ENCODE measurements at places on chromosomes 6 and 20. TPM values are rescaled to one million over a fixed set of nuclear protein-coding genes. Genes with fewer than 3 reads are reported as not detected.

DNA sequence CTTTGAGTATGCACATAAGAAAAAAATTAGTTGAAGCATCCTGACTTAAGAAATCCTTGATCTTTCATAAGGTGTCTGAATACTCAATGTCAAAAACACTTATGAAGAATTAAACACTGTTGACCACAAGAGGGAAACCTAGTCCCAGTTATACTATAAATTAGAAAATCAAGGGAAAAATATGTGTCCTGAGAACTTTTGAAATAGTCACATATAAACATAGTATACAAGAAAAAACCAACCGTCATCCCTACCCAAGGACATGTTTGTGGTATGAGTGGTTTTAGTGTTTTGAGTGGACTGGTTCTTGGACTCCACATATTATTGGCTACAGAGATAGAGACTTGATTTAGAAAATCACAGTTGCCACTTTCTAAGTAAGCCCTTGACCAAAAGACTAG, 7.6 kb upstream of the HLA-DRA start:
- peak; percentile 25 for DNase-seq

Gene GPX5
- total RNA-seq, result not detected

GRCh38 chr20:10658051-10658823, 15.6 kb downstream of the JAG1 start:
- no peak for DNase-seq

DNA sequence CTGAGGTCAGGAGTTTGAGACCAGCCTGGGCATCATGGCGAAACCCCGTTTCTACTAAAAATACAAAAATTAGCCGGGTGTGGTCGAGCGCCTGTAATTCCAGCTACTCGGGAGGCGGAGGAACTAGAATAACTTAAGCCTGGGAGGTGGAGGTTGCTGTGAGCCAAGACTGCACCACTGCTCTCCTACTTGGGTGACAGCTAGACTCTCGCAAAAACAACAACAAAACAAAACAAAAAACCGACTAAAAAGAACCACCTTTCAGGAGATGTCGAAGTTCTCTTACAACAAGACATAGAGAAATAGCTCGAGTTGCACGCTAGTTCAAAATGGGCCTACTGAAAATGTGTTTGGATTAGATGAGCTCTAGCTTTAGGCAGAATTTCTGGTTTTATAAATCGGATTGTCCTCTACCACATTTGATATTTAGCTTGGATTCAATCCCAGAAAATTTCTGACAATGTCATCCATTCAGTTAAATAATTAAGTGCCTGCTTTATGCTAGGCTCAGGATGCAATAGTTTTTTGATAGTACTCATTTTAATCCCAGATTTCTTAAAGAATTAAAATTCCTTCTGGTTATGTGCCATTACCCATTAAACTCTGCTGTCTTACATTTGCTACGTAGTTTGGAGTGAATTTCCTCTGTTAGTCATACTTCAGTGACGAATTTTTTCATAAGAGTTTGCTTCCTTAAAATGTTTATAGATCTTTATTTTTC, 137.5 kb upstream of the SHLD1 start:
- peak; percentile 61 for DNase-seq

Gene FAM210B
- total RNA-seq, result 37.2 TPM

Gene MCCD1
- total RNA-seq, result not detected

Gene NFATC2
- total RNA-seq, result 0.57 TPM

Gene ZBTB46
- total RNA-seq, result 0.78 TPM

Gene HSPA12B
- not detected for total RNA-seq

Gene TRIM10
- not detected for total RNA-seq

Gene SALL4
- 0.24 TPM for total RNA-seq
